Anterior cingulate cortex (tissue), 58 donors: ENCODE measurements at places on chromosomes 16 and 17.

GRCh38 chr17:83089328-83090132 is 10.1 kb downstream of the METRNL start:
- no peak for DNase-seq

- DNase-seq: no peak
These were observed 75.8 kb upstream of the TRAP1 start for GRCh38 chr16:3793161-3793576.

- DNase-seq: no peak
These were observed 47.1 kb upstream of the SDK2 start for GRCh38 chr17:73691321-73691766.

DNA sequence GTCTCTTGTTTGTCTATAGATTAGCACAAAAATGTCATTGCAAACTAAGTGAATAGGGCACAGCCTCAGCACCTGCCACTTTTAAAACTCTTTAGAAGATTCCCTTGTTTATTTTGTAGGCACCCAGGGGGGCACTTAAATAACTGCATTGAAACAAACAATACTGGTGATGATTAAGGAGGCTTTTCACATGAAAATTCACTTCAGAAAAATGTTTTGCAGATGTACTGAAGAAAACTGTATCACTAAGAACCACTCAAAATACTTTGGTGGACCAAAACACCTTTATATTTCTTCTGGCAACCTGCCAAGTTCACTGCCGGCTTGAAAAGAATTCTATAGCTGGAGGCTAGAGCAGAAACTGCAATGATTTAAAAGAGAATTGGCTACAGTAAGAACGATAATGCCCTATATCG is 281.5 kb downstream of the TOX3 start:
- DNase-seq: no peak

DNA sequence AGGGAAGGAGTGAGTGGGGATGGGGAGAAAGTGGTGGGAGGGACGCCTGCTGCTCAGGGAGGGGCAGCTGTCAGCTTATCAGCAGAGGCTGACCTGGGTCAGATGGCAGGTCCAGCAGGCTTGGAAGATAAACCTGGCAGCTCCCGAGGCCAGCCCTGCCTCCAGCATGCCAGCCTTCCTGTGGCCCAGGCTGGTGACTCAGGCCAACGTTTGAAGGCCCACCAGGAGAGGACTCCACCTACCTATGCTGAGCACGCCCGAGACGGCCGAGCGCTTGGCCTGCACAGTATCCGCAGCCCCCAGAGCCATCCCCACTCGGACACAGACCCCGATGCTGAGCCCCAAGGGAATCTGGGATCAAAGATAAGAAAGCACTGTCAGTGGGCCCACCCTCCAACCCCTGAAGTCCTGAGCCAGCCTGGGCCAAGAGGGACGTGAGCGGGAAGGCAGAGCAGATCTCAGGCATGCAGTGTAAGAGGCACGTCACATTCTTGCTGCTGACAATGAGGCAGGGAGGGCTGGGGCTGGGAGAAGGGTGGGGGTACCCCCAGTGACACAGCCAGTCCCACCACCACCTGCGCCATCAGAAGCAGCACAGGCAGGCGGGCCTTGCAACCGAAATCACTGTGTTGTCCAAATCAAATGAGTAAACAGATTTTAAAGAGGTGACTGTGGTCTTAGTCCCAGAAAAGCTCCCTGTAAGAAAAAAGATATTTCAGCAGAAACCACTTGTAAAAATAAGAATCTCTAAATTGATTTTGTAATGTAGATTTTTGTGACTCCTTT is 12.4 kb downstream of the SLC47A2 start:
- DNase-seq: no peak

DNA sequence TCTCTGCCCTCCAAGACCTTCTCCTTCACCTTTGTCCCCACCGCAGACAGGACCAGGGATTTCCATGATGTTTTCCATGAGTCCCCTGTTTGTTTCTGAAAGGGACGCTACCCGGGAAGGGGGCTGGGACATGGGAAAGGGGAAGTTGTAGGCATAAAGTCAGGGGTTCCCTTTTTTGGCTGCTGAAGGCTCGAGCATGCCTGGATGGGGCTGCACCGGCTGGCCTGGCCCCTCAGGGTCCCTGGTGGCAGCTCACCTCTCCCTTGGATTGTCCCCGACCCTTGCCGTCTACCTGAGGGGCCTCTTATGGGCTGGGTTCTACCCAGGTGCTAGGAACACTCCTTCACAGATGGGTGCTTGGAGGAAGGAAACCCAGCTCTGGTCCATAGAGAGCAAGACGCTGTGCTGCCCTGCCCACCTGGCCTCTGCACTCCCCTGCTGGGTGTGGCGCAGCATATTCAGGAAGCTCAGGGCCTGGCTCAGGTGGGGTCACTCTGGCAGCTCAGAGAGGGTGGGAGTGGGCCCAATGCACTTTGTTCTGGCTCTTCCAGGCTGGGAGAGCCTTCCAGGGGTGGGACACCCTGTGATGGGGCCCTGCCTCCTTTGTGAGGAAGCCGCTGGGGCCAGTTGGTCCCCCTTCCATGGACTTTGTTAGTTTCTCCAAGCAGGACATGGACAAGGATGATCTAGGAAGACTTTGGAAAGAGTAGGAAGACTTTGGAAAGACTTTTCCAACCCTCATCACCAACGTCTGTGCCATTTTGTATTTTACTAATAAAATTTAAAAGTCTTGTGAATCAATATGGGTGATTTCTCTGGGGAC is 12.2 kb downstream of the CX3CL1 start:
- no peak for DNase-seq

DNA sequence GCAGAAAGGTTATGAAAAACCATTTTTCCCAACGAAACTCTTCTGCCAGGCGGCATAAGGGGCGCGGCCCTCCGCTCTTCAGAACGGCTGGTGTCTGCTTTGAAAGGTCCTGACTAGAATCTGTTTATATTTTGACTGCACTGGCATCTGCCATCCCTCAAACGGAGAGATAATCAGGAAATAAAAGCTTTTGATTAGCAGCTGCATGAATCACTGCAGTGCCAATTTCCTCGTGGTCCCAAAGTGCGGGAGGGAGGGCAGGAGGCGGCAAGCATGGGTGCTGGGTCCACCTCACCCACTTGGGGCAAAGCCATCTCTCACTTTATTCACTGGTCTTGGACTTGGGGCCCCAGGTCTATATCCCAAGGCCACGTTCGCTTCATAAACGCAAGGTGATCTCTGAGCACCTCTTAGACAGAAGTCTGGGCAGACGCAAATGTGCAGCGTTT is 49.7 kb downstream of the TBC1D16 start:
- DNase-seq: no peak

GRCh38 chr16:31880322-31880979 is 6.8 kb downstream of the ZNF267 start:
- no peak for DNase-seq
